Esophagus (tissue), 2 donors: ENCODE measurements at places on chromosomes 2 and 18. TPM values are rescaled to one million over a fixed set of nuclear protein-coding genes. Genes with fewer than 3 reads are reported as not detected.

DOCK10 gene
- 2.5 TPM for polyA plus RNA-seq

ACVR2A gene
- polyA plus RNA-seq: 6.3 TPM

FAM110C gene
- 23.2 TPM for polyA plus RNA-seq

FSHR gene
- 0.01 TPM for polyA plus RNA-seq

AQP12B gene
- polyA plus RNA-seq: not detected

UBXN2A gene
- polyA plus RNA-seq: 6.4 TPM

HOXD9 gene
- polyA plus RNA-seq: 2.4 TPM

ITSN2 gene
- polyA plus RNA-seq: 33.2 TPM

MARS2 gene
- polyA plus RNA-seq: 2.1 TPM

MC2R gene
- not detected for polyA plus RNA-seq

RAB6C gene
- 0.02 TPM for polyA plus RNA-seq

VWA3B gene
- polyA plus RNA-seq: 0.01 TPM

IMPACT gene
- 6.3 TPM for polyA plus RNA-seq

CNGA3 gene
- polyA plus RNA-seq: 0.02 TPM

B3GNT7 gene
- 1.6 TPM for polyA plus RNA-seq

MARCHF4 gene
- polyA plus RNA-seq: not detected

COL5A2 gene
- polyA plus RNA-seq: 5.5 TPM

SAP130 gene
- polyA plus RNA-seq: 7.3 TPM
